Stimulated activated CD8-positive, alpha-beta memory T cell treated with anti-CD3 and anti-CD28 coated beads, Interleukin-15, amount 100 ng/mL, for 1 hour (primary cell): ENCODE measurements at places on chromosomes 12 and 14.

DNA sequence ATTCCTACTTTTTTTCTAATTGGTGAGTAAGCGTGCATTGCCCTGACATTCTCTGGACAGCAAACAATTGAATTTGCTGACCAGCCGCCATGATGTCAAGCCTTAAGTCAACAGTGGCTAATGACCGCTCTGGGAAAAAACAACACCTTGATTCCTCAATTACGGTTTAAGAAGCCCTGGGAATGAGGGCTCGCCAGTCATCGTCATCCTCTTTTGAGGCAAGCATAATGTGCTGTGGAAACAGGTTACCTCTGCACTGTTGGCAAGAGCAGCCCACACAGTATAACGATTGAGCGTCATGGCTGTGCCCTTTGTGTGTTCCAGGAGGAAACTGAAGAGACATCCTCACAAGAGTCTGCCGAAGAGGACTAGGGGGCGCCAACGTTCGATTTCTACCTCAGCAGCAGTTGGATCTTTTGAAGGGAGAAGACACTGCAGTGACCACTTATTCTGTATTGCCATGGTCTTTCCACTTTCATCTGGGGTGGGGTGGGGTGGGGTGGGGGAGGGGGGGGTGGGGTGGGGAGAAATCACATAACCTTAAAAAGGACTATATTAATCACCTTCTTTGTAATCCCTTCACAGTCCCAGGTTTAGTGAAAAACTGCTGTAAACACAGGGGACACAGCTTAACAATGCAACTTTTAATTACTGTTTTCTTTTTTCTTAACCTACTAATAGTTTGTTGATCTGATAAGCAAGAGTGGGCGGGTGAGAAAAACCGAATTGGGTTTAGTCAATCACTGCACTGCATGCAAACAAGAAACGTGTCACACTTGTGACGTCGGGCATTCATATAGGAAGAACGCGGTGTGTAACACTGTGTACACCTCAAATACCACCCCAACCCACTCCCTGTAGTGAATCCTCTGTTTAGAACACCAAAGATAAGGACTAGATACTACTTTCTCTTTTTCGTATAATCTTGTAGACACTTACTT lies 138.9 kb downstream of the HMGA2 start:
- no peak for DNase-seq

DNA sequence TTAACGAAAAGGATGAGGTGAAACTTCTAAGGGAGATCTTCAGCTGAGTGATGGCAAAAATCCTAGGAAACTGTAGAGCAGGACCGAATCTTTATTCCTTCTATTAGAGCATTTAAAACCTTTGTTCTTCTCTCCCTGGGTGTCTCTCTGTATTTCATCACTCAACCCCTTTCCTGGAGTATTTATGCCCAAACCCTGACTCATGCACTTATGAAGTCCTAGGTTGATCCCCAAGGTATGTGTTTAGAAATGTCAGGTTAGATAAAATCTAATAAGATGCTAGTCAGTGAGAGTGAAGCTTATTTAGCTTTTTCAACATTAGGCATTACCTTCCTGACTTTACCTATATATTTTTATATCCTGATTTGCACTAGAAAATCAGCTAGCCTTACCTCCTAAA lies 239.8 kb upstream of the NPAS3 start:
- DNase-seq: no peak

GRCh38 chr12:26126340-26127284 lies 1.8 kb upstream of the BHLHE41 start:
- no peak for DNase-seq

- DNase-seq: no peak
Measured at GRCh38 chr14:54010981-54011380, 54.4 kb upstream of the BMP4 start.

DNA sequence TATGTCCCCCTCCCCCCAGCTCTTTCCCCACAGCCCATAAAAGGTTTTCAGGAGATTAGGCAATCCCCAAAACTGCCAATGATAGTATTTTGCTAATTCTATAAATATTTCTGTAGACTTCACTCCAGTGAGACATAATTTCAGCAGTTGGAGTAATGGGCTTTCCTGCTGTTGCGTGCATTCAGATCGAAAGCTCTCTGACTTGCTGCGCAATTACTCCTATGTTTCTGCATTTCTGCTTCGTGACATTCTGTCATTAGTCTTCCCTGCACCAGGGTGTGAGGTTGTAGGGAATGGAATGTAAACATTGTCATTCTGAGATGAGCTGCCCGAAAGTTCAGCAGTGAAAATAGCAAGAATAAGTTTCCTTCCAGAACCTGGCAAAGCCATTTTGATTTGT lies 58.2 kb downstream of the SAMD4A start:
- no peak for DNase-seq

GRCh38 chr14:62213516-62213915 lies 451.3 kb downstream of the SNAPC1 start:
- no peak for DNase-seq

GRCh38 chr12:113439606-113440030 lies 17.4 kb downstream of the SDSL start:
- DNase-seq: no peak

DNA sequence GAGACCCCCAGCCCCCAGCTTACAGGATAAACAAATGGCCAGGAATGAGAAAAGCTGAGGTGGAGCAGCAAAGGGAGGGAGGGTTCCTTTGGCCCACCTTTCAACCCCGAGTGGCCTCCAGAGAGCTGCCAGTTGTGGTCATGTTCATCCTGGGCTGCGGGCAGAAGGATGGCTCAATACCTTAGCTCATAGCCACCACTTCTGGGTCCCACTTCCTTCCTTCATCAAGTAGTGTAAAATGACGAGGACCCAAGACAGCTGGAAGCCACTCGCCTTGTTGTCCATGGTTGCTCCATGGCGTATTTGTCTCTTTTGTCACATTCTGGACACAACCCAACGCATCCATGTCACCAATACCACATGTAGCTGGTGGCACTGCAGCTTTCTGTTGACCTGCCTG lies 24.2 kb downstream of the CRACR2A start:
- DNase-seq: no peak

GRCh38 chr12:14521822-14522221 lies 45.9 kb downstream of the PLBD1 start:
- no peak for DNase-seq

GRCh38 chr12:124940393-124941169 lies 26.1 kb upstream of the UBC start:
- DNase-seq: peak; percentile 72

GRCh38 chr14:64812412-64812811 lies 67.3 kb downstream of the SPTB start:
- no peak for DNase-seq

GRCh38 chr12:42885677-42886076 lies 296.1 kb upstream of the PRICKLE1 start:
- DNase-seq: no peak

DNA sequence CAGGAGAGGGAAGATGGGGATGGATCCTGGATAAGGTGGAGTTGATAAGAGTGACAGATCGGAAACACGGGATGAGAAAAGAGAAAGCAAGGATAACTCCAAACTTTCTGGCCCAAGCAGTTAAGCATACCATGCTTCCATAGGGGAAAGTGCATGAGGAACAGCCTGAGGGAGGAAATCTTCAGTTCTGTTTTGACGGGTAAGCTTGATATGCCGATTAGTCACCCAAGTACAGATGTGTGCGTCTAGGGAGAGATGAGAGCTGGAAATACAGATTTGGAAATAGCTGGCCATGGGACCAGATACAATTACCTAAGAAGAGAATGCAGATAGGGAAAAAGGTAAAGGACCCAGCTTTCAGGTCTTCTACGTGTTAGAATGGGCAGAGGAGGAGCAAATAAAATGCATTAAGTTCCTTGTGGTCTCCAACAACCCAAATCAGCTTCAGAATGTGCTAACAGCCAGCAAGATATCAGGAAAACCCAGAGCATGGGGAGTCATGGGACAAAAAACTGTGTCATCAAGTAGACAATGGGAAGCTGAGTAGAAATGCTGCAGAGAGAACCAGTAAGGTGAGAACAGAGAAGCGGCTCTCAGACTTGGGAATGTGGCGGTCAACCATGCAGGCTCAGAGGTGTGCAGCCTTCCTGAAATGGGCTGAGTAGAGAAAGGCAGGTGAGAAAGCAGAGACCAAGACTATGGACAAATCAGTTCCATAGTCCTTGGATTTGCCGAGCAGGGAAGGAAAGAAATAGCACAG lies 56.3 kb downstream of the PPP1R36 start:
- DNase-seq: no peak

- DNase-seq: no peak
Measured at GRCh38 chr12:104230304-104231095, 14.9 kb downstream of the TXNRD1 start.

DNA sequence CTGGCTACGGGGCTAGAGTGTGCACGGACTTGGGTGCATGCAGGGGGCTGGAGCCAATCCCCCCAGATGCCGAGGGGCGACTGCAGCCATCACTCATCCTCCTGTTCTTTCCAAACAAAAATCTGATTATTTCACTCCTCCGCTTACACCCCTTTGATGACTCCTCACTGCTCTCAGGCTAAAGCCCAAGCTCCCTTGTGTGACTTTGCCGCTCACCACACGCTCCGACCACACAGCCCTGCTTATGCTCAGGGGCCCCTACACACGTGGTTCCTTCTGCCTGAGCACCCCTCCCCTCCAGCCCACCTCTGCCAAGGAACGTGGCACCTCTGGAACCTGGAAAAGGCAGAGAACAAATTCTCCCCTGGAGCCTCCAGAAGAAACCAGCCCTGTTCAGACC lies 13.7 kb downstream of the CHFR start:
- DNase-seq: no peak

- no peak for DNase-seq
Measured at GRCh38 chr12:18861287-18861858, 123.5 kb downstream of the CAPZA3 start.

GRCh38 chr12:111803851-111804250 lies 37.1 kb downstream of the ALDH2 start:
- DNase-seq: no peak

GRCh38 chr12:63857771-63858670 lies 13.5 kb downstream of the SRGAP1 start:
- no peak for DNase-seq

GRCh38 chr12:123064885-123065619 lies 84.6 kb downstream of the ARL6IP4 start:
- DNase-seq: no peak

- DNase-seq: no peak
Measured at GRCh38 chr12:94091624-94092023, 56.8 kb upstream of the PLXNC1 start.

GRCh38 chr12:107311682-107312081 lies 218.3 kb upstream of the CRY1 start:
- no peak for DNase-seq

- DNase-seq: no peak
Measured at GRCh38 chr12:103498990-103499389, 3.2 kb upstream of the C12orf42 start.

- peak; percentile 34 for DNase-seq
Measured at GRCh38 chr12:1117970-1118563, 127.0 kb downstream of the ERC1 start.

- no peak for DNase-seq
Measured at GRCh38 chr12:121748218-121748570, 35.6 kb downstream of the TMEM120B start.

DNA sequence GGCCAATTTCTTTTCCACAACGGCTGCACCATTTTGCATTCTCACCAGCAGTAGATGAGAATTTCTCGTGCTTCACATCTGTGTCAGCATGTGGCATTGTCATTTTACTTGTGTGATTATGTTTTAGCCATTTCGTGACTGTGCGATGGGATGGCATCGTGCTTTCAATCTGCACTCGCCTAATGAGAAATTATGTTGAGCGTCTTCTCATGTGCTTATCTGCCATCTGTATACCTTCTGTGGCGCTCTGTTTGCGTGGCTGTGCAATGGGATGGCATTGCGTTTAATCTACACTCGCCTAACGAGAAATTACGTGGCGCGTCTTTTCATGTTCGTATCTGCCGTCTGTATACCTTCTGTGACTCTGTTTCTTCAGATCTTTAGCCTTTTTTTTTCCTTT lies 14.9 kb upstream of the GPR132 start:
- no peak for DNase-seq

GRCh38 chr12:105069936-105070702 lies 14.1 kb downstream of the ALDH1L2 start:
- DNase-seq: no peak

DNA sequence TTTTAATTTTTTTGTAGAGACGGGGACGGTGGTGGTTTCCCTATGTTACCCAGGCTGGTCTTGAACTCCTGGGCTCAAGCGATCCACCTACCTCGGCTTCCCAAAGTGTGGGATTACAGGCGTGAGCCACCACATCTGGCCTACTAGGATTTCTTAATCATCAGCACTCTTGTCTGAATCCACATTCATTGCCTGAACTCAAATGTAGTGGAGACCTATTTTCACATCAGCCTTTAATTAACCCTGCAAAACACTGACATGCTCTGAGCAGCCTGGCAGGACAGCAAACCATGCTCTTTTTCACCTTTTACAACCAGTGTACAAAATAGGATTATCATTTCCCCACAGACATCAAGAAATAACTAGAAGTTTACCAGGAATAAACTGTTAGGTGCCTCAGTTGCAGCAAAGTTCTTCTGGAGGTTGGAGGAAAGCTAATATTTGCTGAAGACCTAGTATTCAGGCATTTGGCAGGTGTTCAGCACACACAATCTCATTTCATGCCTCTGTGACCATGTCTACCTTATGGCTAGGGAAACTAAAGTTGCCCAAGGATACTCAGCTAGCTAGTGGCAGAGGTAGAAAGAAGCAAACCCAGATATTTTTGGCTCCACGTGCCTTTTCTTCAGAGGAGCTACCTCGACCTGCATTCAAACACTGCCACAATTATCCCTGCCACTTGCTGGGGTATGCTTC lies 37.7 kb downstream of the CFL2 start:
- no peak for DNase-seq

GRCh38 chr14:78586681-78587080 lies 416.5 kb downstream of the NRXN3 start:
- no peak for DNase-seq

DNA sequence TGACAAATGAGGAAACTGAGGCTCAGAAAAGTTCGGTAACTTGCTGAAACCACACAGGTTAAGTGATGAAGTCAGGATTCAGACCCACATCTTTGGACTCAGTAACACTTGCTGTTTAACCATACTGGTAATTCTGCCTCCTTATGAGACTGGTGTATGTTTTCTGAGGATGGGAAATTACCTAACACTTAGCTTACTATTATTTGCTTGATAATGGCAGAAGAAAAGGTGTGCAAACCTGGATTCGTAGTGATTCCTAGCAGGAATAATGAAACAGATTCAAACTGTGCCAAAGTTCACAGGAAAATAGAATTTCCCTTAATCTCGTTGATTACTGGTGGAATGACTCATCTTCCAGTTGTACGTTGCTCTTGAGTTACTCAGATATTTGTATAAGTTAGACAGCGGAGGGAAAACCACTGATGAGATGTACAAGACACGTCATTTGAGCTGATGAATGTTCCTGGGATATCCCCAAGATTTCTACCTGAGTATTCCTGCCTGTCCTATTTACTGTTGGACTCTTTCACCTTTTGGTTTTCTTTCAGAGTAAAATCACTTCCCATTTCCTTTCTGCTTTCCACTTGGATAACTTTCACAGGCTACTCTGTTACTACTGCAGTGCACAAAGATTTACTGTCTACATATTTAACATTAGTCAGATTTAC lies 37.5 kb downstream of the PRORP start:
- DNase-seq: no peak

GRCh38 chr12:90970471-90970870 lies 15.5 kb upstream of the CCER1 start:
- DNase-seq: no peak

GRCh38 chr14:64501411-64502171 lies 2.0 kb downstream of the ZBTB25 start:
- no peak for DNase-seq

GRCh38 chr12:95962222-95962621 lies 19.1 kb downstream of the AMDHD1 start:
- DNase-seq: no peak

GRCh38 chr14:70641548-70642302 lies at the start of gene TTC9:
Gene TTC9 (plus strand): TSS chr14:70641916. CDS start chr14:70642130, 214 bp downstream.
- DNase-seq: no peak
